NCI-H2081 treated with DMSO at 0.1 percent for 48 hours (cell line): ENCODE measurements at places on chromosomes 5 and 9.

GRCh38 chr5:68562308-68562707 is 346.8 kb downstream of the PIK3R1 start:
- no peak for DNase-seq

- DNase-seq = no peak
Observed at GRCh38 chr5:83145882-83146331, 68.6 kb downstream of the XRCC4 start.

DNA sequence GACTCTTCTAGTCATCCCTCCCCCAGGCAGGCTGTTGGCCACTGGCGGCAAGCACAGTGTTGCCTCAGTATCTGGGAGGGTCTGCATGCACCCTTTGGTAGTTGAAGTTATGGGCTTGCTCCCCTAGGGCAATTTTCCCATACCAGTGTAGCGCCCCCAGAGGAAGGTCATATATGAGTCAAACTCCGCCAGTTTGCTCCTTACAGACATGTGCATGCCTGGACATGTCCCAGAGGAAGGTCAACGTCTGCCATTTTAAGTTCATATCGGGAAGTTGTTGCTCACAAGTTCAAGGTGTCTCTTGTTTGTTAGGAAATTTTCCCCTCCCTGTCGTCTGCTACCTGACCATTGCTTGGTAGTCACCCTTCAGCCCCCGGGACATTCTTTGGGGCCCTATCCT is 51.3 kb upstream of the MROH2B start:
- no peak for DNase-seq

GRCh38 chr5:68898951-68899471 is 194.8 kb upstream of the SLC30A5 start:
- DNase-seq = no peak

DNA sequence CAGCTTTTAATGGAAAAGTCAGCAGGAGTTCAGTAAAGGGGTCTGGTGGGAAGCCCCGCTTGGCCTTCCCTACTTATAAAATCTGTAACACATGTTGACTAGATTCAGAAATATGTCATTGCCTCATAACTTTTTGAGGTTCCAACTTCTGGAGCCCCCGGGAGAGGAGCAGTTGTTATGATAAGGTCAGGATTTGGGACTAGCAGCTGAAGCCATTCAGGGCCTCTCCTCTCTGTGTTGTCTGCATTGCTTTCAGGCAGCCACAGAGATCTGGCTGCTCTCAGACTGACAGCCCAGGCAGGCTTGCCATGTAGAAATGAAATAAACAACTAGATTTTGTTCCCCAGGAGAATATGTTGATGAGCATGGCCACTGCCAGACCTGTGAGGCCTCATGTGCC is 167.1 kb downstream of the RFK start:
- no peak for DNase-seq

DNA sequence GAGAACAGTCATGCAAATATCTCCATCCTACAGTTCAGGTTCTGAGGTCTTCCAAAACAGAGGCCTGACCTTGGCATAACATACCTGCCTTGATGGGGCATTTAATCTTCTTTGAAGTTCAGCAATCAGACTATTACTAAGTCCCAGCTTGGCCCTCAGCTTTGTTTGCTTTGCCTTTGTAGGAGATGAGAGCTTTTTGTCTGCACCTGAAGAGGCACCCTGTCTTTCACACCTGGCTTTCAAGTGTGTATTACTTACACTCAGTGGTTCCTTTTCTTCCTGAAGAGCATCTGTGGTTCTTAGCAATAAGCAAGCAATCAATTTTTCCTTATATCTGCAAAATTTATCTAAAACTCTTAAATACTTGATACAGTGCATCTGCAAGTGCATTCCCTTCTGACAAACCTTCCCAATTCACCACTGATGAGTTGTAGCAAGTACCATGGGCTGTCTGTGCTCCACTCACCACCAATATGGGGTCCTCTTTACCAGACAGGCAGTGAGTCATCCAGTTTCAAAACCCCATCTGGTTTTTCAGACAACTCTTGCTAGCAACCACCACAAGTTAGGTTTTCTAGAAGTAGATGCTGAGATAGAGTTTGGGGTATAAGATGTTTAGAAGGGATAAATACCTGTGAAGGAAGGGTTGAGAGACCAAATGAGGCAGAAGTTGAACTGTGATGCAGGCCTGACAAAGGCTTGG is 100.2 kb downstream of the HINT1 start:
- no peak for DNase-seq
